HCT116 (cell line): ENCODE measurements at places on chromosomes 3 and 15.

GRCh38 chr15:43789409-43789808 lies 2.7 kb upstream of the SERF2 start:
- no peak for DNase-seq

DNA sequence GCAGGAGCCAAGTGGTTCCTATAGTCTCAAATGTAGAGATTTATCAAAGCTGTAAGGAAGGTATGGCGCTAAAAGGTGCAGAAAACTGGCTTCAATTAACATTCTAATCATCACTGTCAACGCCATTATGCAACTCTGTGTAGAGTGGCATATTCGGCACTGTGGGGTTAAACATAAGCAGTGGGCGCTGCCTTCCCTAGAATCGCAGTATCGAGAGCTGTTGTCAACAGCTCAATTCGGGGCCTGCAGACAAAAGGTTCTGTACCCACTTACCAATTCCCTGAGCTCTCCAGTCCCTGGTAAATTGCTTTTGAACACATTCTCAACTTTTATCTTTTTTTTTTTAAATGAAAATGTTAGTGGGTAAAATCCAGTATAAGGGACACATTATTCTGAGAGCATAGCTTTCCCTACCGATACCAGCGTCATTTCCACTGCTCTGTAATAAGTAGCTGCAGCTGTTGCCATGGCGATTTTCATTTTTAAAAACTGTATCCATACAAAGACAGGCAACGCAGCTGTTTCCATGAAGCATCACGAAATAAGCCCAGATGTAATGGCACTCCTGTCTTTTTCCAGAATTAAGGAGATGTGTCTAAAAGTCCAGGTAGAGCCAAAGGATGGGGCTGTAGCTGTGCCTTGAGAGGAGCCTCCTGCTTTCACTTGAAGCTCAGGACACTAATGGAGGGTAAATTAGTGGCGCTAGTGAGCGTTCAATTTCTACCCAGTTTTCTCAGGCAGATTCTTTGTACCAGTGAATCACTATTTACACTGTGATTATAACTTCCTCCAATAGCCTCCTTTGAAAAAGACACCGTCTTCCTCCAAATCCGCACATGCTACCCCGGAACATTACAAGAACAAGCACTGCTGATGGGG lies 250.3 kb downstream of the SLC9A9 start:
- no peak for DNase-seq

DNA sequence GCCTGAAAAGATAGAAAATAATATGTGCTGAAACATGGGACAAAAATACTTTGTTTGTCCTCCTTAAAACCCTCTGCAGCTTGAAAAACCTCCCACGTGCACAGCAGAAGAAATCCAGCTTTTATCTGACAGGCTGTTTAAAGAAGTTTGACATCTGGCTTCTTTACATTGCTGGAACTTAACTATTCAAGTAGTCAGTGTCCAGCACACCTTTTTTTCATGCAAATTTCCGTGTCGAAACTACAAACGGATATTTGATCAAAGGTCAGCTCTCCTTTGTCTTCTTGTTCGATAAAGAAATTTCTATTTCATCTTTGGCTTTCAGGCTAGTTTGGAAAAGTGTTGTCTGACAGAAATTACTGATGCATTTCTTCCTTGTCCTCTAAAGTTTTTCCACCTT lies 66.8 kb upstream of the KBTBD8 start:
- no peak for DNase-seq

DNA sequence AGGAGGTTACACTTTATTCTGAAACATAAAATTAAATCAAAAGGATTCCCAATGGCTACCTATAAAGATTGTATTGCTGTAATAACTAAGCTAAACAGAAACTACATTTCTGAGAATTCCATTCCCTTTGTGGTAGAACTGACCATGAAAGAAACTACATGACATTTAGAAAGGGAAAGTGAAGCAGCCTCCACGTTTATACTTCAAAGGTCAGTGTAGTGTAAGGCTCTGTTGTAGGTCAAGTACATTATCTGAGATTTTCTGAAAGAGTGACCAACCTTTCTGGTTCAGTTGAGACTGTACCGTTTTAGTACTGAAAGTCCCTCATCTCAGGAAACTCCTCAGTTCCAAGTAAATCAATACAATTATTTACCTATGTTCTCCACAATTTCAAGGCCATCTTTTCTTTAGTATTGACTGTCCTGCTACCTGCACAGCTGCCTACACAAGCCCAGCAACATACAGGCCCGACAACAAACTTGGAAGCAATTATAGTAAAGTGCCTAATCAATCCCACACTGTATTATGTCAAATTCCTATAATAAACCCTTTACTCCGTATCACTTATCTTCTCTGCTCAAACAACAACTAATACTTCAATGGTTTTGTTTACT lies 343.0 kb downstream of the PLOD2 start:
- DNase-seq = no peak

DNA sequence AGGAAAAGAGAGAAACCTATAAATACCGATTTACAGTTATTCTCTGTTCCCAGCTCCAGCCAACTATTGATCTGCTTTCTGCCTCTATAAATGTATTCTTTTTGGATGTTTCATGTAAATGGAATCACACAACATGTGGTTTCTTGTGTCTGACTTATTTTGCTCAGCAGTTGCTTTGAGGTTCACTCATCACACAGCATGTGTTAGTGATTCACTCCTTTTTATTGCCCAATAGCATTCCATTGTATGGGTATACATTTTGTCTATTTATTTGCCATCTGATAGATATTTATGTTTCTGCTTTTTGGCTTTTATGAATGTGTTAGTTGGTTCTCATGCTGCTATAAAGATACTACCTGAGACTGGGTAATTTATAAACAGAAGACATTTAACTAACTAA lies 23.6 kb downstream of the CCR1 start:
- DNase-seq = peak; percentile 23

GRCh38 chr15:86164232-86164898 lies 84.7 kb downstream of the AGBL1 start:
- no peak for DNase-seq

- DNase-seq = no peak
These were observed 37.1 kb downstream of the PHC3 start for GRCh38 chr3:170144437-170144843.

GRCh38 chr15:66696770-66697169 lies 5.3 kb upstream of the SMAD6 start:
- DNase-seq = no peak

DNA sequence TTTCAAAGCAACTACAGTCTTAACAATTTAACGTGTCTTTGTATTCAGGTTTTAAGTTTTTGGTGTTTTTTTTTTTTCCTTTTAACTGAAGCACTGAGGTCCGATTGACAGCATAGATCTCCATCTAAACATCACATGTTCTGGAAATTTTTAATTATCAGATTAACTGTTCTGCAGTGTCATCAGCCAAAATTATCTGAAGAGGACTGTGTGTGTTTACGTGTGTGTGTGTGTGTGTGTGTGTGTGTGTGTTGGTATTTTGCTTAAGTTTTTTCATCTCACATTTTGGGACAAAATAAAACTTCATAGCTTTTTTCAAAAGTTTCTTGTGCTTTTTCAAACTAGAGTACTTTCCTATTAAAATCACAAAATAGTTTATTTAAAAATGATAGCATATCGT lies 1.8 kb downstream of the PIK3CA start:
- no peak for DNase-seq

- no peak for DNase-seq
These were observed 135.0 kb upstream of the PRR20G start for GRCh38 chr3:127422663-127423375.

DNA sequence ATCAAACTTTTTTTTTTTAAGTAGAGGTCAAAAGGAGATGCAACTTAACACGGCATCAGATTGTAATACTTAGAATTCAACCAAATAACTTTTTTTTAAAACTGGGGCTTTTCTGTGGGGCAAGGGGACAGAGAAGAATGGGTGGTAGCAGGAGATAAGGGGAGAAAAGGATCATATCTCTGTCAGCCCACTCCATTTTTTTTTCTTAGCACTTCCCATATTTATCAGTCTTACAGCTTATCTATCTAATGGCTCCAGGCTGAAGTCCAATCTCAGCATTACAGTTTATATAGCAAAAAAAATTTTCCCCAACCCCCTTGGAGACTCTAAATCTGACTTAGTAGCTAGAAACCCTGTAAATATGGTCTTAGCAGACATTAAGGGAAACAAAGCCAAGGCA lies 69.3 kb downstream of the PIK3R4 start:
- no peak for DNase-seq

GRCh38 chr3:156865732-156866131 lies 39.6 kb downstream of the LEKR1 start:
- DNase-seq = no peak

GRCh38 chr15:63452552-63453136 lies 51.7 kb upstream of the USP3 start:
- no peak for DNase-seq

DNA sequence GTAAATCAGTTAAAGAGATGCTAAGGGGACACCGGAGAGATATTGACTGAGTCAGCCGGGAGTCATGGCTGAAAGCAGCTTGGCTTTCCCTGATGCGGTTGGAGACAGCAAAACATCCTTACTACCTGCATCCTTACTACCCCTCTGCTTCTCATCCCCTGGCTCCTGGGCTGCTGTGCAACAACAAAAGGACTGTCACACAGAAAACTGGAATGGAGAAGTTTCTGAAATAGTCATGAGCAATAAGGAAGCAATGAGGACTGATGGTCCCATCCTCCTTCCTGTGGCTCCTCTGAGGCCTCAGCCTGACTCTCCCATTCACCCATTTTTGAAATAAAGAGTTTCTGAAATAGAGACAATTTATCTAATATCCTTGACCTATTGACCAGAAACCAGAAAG lies 1.1 kb downstream of the HCLS1 start:
- DNase-seq = no peak

DNA sequence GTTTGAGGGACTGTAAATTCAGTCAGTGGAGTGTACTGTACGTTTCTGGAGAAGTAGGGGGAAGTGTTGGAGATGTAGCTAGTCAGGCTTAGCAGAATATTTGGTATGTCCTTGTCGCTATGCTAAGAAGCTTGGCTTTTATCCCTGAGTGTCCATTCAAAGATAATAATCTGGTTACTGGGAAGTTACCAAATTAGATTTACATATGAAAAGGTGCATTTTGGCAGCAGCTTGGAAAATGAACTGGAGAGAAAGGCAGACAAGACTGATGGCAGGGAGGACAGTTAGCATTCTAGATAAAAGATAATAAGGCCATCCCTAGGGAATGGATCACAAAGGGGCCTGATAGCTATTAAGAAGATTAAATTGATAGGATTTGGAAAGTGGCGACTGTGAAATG lies 58.7 kb downstream of the P2RY1 start:
- DNase-seq = no peak

DNA sequence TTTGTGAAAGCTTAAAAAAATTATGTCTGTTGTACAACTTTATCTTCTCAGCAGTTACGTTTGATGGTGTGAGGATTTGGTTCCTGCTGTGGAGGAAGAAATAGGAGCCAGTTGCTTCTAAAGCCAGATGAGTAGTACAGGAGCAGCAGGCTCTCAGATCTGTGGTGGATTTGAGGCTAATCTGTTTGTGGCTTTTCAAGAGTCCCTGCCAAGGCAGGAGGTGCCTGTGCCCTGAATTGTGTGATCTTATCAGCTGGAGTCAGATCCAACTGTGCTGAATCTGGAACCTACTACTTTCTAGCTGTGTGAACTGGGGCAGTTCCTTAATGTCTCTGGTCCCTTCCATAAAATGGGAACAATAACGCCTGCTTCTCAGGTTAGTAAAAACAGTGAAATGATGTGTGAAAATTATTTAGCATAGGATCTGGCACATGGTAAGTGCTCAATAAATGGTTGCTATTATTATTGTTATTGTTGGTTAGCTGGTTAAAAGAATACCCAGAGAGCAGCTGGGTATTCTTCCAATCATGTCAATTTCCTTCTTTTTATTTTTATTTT lies 7.7 kb downstream of the CLDN11 start:
- DNase-seq = no peak

DNA sequence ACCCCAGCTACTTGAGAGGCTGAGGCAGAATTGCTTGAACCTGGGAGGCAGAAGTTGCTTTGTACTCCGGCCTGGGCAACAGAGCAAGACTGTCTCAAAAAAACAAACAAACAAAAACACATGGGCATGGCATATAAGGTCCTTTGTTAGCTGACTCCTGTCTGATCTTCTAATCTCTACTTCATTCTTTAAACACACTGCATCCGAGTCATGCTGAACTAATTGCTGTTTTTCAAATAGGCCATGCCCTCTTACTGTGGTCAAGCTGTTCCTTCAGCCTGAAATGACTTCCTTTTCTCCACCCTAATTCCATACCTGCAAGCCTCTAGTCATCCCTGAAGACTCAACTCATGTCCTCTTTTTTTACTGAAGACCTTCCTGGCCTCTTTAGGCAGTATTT lies 22.3 kb upstream of the SLMAP start:
- no peak for DNase-seq

- no peak for DNase-seq
These were observed 67.1 kb downstream of the GRM7 start for GRCh38 chr3:6928064-6928463.

DNA sequence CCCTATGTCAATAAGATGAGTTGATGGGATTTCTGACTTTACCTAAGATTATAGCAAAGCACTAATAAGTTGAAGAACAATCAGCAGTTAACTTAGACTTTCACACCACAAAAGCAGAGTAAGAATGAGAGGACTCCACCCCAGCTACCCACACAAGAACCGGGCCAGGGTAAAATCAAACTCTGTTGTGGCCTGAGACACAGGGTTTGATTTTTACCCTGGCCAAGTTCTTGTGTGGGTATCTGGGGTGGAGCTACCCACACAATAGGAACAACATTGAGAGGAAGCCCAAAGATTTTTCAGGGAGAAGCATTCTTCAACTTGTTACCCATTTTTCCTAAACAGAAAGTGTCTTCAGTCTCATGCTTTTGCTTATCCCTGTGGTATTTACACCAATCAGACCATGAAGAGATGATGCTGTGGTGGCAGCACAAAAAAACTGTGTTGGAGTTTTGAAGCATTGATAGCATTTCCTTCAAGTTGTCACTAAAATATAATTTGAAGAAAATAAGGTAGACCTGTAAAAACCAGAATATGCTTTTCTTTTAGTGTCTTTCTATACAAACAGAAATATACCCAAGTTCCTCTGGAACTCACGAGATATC lies 25.6 kb downstream of the CPOX start:
- DNase-seq = no peak

DNA sequence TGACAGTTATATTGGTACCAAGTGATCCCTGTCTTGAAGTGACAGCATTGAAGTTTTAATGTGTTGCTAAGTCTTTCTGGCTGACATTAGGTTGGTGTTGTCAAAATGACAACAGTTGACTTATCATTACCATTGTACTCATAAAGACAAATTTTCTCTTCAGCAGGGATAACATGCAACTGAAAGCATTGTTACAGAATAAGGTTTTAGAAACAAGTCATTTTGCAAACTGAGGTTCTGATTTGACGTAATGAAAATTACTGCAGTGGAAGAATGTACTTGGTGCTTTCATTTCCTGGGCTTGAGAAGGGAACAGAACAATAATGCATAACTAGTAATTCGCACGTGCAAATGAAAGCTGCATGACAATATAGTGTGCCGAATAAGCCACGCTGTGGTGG lies 75.1 kb downstream of the MOBP start:
- DNase-seq = no peak

DNA sequence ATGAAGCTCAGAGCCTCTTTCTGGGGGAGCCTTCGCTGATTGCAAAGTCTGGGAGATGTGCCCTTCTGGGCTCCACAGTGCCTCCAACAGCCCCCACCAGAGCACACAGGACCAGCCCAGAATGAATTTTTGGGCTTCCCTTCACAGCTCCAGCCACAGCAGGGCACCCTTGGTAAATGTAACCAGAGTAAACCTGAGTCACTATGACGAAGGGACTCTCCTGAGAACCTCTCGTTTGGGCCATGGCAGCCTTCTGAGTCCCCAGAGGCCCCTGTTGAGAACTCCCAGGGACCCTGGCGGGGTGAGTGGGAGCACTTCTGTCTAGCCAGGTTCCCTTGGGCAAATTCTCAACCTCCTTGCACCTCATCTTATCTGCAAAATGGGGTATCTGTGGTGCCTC lies 20.8 kb downstream of the FAM3D start:
- no peak for DNase-seq
